Foreskin keratinocyte (primary cell): ENCODE measurements at places on chromosomes 6 and 20. TPM values are rescaled to one million over a fixed set of nuclear protein-coding genes. Genes with fewer than 3 reads are reported as not detected.

GRCh38 chr6:117174835-117175360 is 90.5 kb upstream of the VGLL2 start:
- DNase-seq, result peak; percentile 87

- DNase-seq, result no peak
Measured at GRCh38 chr20:46062151-46062550, 27.6 kb downstream of the NCOA5 start.

- DNase-seq, result peak; percentile 99
Measured at GRCh38 chr20:37295001-37295400, 5.5 kb downstream of the MANBAL start.

- peak; percentile 87 for DNase-seq
Measured at GRCh38 chr20:53774461-53775203, 181.0 kb upstream of the ZNF217 start.

C20orf202 gene
- polyA plus RNA-seq, result not detected in 2 replicates
